Pons (tissue), 1 donor: ENCODE measurements at places on chromosomes 12 and 14.

DNA sequence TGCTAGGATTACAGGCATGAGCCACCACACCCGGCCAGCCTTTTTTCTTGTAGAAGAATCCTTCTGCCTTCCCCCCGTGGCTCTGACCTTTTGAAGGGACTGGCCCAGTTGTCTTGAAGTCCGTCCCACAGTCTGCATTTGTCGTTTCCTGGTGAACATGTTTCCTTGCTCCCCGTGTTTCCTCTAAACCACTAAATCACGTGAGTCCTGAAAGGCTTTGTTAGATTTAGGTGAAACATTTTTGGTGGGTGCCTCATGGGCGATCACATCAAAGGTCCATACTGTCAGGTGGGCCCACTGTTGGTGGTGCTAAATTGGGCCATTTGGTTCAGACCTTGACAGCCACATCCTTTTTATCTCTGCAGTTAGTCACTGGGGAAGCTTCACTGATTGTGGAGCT is 26.3 kb downstream of the MLXIP start:
- no peak for DNase-seq

DNA sequence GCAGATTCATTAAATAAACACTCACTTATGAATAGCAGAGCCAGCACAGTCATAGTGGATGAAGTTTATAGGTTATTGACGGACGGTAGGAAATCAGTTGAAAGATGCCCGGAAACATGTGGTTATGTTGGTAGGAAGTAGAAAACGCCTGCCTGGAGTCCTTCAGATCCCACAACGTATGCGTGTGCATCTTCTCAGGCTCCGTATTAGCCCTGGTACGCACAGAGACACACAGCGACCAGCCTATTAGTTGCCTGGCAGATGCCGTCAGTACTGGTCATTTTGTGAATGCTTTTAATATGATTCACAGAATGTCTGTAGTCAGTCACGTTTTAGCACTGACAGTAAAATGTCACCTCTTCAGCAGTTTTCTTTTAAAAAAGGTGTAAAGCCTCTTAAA is 196.4 kb downstream of the RGS6 start:
- no peak for DNase-seq

- no peak for DNase-seq
Measured at GRCh38 chr14:42475289-42475688, 868.6 kb downstream of the LRFN5 start.

- DNase-seq: no peak
Measured at GRCh38 chr12:83261998-83262397, 575.3 kb downstream of the TMTC2 start.

- no peak for DNase-seq
Measured at GRCh38 chr12:123387508-123388176, 3.7 kb downstream of the KMT5A start.

DNA sequence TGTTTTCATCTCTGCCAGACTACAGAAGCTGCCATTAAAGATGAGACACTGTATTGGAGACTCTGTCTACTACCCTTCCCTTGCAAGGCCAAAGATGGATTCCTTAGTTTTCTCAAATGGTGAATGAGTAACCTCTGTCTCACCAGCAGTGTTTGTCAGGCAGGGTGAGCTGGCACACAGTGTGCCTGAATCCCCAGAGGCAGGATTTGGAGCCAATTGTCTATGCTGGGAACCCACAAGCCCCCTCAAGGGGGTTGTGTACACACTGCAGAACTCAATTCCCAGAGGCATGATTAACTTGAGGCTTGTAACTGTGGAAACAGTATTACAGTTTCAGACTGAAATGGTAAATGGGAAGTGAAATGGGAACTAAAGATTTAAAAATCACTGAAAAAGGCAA is 136.8 kb upstream of the PTPRB start:
- DNase-seq: no peak

DNA sequence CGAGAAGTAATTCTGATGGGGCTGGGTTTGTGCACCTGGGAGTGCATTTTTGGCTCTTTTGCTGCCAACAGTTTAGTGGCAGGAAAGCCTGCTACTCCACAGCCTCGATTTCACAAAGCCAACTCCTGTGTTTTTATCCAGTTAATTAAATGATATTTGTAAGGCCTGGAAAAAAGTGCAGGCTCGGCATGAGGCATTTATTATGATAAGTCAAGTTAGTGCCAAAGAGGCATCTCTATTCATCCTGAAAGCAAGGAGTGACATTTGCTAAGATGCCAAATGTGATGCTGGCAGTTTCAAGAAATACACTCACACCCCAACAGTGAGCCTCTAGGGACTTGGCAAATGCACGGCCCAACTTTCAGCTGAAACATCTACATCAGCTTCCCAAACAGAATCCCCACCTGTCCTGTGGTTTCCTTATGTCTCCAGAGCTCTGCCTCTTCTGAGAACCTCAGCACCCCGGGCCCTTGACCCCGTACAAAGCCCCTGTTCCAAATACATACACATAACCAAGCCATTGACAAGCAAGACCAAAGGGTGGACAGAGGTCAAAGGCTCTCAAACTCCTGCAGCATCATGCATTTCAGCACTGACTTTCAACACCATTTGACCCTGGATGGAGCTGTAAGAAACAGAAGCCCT is 955.1 kb upstream of the TMEM132C start:
- DNase-seq: no peak

DNA sequence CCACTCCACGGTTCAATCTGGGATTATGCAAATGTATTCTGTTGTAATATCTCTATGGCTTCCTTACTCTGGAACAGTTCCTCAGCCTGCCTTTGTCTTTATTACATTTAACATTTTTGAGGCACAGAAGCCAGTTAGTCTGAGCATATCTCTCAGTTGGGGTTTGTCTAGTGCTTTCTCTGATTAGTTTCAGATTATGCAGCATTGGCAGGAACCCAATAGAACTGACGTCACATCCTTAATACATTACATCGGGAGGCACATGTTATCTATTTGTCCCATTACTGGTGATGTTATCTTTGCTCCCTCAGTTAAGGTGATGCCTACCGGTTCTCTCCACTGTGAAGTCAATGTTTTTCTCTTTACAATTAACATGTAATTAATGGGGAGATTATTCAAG is 62.4 kb downstream of the PPM1A start:
- no peak for DNase-seq

DNA sequence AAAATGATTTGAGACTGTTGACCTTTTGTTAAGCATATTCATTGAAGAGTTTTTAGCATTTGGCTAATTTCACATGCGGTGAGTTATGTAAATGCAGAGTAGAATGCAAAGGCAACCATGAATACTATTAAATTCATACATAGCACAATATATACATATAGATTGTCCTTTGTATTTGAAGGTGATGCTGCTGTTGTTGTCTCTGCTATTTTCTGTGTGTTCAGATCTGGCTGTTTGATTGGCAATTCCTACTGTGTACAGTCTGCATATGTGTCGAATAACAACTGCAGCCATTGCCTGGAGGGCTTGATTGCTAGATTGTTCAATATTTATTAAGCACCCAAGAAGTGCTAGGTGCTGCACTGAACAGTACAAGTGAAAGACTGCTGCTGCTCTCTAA is 187.4 kb downstream of the FOXG1 start:
- no peak for DNase-seq

DNA sequence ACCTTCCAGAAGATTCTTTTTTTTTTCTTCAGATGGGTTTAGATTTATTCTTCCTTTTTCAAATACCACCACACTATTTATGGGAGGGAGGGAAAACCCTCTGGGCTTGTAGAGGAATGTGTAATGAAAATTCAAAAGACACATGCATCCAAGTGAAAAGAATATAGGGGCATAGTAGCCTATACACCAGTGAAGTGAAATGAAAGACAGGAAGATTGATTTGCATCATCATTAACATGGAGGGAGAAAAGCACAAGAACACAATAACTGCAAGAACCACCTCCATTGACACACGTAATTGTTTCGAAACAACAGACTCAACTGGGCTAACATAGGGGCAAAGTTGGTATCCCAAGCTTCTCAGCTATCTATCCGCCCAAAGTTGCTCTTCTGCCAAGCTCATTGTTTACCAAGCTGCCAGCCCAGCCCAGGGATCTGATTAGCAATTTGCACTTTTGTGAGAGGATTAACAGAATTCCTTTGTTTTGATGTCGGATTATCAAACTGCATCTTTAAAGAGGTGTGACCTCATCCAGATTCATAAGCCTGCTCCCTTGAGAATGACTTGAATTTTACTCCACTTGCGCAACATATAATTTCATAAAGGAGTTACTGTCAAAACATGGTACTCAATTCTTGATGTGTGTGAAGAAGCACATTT is 430.5 kb upstream of the SOX5 start:
- no peak for DNase-seq

- DNase-seq: no peak
Measured at GRCh38 chr12:71725011-71725410, 29.7 kb upstream of the RAB21 start.
